ENCODE measurements at places on chromosomes 1 and 21. TPM values are rescaled to one million over a fixed set of nuclear protein-coding genes. Genes with fewer than 3 reads are reported as not detected.

OPRD1 gene
- total RNA-seq = 0.79 TPM

RGS8 gene
- 0.12 TPM for total RNA-seq

DNA sequence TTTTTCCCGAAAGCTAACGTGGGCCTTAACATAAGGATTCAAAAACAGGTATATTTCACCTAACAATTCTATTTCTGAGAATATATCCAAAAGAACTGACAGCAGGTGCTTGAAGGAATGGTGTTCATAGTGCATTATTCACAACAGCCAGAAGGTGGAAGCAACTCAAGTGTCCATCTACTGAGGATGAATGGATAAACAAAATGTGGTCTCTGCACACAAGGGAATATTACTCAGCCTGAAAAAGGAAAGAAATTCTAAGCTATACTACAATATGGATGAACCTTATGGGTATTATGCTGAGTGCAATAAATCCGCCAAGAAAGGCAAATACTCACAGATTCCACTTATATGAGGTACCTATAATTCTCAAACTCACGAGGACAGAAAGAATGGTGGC is 6.1 kb upstream of the RIPPLY3 start:
- no peak for DNase-seq

DNA sequence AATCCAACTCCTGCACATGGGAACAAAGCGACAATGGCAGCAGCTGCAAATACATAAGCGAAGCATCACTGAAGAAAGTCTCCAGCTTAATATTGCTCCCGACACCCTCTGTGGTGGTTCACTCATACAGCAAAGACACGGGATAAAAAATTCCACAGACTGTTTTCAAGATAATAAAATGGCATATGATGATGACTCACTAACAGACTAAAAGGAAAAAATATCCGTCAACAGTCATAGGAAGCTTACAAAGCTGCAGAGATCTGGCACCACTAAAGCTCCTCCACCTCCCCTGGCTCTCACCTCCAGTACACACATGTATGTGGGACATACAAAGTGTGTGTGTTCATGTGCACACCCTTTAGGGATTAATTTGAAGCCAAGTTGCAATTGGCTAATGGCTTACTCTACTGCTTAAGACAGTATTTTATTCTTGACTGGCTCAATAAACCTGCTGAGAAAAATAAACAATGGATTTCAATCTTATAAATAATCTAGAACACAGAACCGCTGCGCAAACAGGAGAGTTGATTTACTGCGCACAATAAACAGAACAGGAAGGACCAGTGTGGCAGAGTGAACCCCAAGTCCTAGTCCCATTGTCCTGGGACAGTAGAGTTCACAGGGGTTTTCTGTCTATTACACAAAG is 94.4 kb downstream of the SLC45A1 start:
- DNase-seq = peak; percentile 93

DNA sequence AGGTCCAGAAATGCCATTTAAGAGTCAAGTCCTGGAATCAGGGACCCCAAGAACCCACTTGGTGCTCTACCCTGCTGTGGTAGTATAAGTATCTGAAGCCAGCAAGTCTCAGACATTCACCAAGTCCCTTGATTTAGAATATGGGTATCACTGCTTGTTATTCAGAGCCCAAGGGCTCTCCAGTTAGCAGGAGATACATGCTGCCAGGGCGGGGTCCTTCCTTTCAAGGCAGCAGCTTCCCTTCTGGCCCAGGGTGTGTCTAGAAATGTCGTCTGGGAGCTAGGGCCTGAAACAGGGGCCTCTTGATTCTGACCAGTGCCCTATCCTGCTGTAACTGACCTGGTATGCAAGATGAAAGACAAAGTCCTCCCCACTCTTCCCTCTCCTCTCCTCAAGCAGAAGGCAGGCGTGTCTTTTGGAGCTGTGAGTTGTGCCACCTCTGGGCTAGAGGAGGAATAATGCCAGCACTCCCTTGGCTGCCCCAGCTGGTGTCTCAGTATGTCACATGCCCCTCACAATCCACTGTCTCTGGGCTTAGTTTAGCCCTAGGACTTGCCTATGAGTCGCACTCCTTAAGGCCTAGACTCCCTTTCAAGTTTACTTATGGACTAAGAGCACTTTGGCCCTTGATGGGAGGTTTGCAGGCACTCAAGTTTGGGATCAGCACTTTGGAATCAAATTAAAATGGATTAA is 200.2 kb downstream of the MRPL39 start:
- DNase-seq = no peak

DNA sequence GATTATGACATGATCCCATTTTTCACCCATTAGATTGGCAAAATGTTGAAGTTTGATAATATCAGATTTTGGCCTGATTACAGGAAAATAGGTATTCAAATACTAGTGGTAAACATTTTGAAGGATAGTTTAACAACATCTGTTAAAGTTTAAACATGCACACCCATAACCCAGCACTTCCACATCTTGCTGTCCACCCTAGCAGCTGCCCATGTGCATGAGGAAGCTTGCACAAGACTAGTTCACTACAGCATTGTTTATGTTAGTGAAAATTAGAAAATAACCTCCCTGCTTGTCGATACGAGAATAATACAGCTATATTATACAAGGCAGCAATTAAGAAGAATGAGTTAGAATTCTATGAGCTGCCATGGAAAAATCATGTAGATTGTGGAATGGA is 127.6 kb downstream of the C1orf21 start:
- no peak for DNase-seq

DNA sequence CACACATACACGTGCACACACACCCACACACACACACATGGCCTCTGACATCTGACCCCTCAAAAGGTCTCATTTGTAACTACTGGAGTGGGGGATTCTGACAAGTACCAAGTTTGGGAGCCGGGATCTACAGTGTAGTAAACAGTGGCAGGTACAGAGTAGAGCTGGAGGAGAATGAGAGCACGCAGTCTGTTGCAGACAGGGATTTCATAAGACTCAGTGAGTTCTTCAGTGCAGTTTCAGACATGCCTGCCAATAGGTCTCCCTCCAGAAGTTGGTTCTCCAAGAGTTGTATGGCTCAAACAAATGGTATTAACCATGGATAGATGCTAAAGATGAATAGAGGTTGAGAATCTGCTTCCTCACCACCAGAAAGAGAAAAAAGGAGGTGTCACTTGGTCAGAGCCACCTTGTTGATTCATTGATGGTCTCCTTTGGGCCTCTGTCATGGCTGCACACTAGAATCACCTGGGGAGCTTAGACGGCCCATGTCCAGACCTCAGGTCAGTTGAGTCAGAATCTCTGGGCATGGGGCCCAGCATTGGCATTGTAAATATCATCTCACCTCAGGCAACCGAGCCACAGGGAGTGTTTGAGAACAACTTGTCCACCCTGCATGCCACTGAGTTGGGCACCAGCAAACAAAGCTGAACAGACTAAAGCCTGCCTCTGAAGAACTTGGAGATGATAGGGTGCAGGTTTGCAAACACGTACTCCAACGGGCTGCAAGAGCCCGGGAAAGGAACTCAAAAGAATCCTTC is 122.1 kb downstream of the EDEM3 start:
- DNase-seq = no peak

- no peak for DNase-seq
Measured at GRCh38 chr1:225914947-225915346, 9.1 kb downstream of the PYCR2 start.

- DNase-seq = no peak
Measured at GRCh38 chr1:57423135-57423655, 665 bp downstream of the DAB1 start.

GRCh38 chr1:2095981-2096736 is 45.9 kb downstream of the PRKCZ start:
- DNase-seq = no peak

DNA sequence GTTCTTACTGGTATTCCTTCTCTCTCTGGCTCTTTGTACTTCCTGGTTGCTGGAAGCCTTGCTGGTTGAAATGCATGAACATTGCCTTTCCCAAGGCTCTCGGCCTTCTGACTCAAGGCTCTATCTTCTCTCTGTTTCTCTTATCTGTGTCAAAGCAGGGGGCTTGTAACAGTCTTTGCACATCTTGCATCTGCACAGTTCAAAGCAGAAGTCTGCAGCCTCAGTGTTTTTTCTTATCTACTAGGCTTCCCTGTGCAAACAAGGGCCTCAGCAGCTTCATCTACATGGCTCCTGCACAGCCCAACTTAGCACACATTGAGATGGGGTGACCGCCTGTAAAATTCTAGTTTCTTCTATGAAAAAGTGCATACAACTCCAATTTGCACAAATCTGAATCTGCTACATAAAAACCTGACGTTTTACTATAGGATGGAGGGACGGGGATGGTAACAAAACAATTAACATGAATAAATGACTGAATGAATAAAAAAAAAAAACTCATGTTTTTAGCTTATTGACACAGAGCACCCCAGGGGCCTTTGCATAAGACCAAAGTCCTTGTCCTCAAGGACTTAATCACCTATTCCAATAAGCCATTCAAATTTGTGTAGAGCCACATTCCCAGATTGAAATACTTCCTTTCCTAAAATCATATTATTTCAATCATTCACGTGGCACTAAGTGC is 458.3 kb downstream of the LMO4 start:
- no peak for DNase-seq

DNA sequence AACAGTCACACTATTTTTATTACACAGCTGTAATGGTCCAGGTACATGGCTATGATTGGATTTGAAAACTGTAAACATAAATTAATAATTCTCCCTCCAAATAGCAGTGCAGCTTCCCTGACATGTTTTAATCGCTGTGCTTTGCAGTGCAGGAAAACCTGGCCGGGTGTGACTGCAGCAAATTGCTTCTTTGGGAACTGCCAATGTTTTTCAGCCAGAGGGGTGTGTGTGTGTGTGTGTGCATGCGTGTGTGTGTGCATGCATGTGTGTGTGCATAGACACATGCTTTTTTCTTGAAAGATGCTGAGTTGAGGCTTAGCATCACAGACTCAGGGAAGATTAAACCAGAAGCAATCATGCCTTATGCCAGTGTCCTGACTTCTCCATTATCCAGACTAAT is 231.2 kb downstream of the PRDM2 start:
- DNase-seq = no peak

DNA sequence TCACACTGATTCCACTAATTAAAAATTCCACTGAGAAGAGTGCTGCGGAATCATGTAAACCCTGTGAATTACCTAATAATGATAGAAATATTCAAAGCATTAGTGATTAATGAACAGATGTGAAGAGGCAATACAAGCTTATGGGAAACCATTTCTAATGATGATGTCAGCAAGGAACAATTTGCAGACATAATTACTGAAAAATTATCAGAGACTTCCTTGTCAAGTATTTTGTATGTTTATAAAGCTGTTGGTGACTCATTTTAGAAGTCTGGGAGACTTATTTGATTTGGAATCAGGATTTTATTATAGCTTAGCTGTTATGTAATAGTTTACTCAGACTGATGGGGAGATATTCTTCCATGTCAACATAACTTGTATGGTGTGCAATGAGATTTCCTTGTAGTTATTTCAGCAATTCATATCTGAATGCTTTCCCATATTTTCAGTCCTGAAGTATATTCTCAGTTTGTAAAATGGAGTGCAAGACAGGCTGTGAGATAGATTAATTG is 135.5 kb downstream of the TGFB2 start:
- peak; percentile 99 for DNase-seq

GRCh38 chr1:235919127-235919832 is 52.6 kb upstream of the LYST start:
- DNase-seq = no peak

DNA sequence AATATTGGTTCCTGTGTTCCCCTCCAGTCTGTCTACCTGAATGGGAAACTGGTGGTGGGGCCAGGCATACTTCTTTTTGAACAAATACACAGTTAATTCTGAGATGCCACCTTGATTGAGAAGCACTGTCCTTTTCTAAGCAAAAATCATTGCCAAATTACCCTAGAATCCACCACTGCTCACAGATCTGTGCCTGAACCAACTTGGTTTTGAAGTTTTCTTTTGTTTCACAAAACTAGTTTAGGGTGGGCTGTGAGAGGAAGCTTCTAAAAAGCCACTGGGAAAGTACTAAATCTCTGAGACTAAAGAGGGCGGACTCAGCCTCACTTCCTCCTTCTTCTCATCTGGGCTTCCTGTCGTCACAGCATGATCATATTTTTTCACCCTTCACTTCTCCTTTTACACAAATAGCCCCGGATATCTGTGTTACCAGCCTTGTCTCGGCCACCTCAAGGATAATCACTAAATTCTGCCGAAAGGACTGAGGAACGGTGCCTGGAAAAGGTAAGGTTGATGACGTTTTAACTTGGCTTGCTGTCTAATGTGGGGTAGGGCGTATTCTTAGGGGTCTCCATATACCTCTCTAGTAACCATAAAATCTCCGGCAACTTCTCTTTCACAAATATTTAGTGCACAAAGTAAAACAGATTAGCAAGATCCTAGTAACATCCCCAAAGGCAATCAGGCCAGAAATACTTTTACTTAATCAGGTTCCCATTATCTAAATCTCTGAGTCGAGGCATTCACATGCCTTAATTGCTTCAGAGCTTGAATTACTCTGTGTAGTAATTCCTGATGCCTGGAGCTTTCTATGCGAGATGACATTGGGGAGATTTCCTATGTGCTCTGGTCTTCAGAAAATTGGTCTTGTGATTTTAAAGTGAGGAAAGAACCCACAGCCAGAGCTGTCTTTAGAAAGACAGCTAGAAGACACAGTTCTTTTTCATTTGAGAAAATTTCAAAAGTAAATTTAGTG is at the start of gene CD53:
CD53 (plus strand) TSS at position 404 of the 976 bp plus-strand sequence. CDS start 18,261 bp downstream, outside the sequence.
- DNase-seq = no peak

- DNase-seq = no peak
Measured at GRCh38 chr1:111099289-111099688, 40.6 kb downstream of the DRAM2 start.

- DNase-seq = no peak
Measured at GRCh38 chr1:32876341-32877210, 5.9 kb upstream of the FNDC5 start.

DNA sequence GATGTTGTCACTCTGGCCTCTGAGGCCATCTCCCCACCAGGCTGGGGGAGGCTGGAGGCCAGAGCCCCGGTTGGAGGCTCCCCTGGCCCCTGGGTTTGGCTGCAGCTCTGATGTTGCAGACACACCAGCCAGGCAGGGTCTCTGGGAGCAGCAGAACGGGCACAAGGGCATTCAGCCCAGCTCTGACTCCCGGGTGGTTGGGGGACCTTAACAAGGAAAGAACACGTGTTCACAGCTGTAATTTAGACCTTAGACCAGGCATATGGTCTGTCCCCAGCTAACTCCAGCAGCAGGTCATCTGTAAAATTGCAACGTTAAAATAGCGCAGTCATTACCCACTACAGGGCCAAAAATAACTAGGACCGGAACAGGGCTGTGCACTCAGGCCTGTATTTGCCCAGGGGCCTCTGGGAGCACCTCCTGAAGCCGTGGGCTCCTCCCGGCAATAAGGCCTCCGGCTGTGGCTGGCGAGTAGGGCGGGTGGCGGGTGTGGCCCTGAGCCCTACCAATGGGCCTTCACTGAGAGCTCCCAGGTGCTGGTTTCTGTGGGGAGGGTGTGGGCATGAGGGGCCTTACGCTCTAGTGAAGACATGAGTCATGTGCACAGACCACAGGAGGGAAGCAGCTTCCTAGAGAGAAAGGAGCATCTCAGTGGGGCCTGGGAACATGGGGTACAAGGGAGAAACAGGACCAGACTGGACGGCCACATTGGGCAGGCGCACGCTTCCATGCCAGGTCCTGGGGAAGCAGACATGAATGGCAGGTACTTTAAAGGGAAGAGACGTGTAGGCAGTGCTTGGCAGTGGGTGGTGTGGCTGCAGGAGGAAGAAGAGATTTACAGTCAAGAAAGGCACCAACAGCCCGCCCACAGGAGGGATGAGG is 6.1 kb downstream of the LDLRAP1 start:
- DNase-seq = peak; percentile 60

GRCh38 chr1:165928075-165928731 is 100.8 kb downstream of the UCK2 start:
- peak; percentile 28 for DNase-seq

GRCh38 chr1:214349781-214350180 is 68.8 kb downstream of the SMYD2 start:
- DNase-seq = peak; percentile 66

GRCh38 chr21:43728467-43729390 is 9.8 kb downstream of the PDXK start:
- peak; percentile 98 for DNase-seq

All from astrocyte (in vitro differentiated cells and primary cell).